Activated naive CD8-positive, alpha-beta T cell treated with anti-CD3 and anti-CD28 coated beads for 36 hours (primary cell): ENCODE measurements at places on chromosomes 6 and 20.
A peak's percentile ranks its signal among the peaks of the same experiment; 100 is the strongest.

DNA sequence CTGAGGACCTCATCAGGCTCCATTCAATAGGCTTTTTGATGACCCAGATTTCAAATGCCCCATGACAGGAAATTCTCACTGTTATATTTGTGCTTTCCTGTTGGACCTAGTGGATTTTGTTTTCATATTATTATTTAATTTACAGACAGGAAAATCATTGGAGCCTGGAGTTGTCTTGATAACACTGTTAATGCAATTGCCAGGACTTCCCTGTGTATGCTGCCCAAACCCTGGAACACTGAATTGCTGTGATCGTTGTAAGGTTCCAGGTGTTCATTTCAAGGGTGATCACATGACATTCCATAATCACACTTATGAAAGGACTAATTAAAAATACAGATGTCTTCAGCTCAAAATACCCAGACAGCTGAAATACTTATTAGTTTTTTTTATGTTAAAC is 783.2 kb downstream of the DHX35 start:
- no peaks in the 10 kb centered on the region for H3K27me3 ChIP-seq
- H3K36me3 ChIP-seq: no peaks in the 10 kb centered on the region
- H3K4me3 ChIP-seq: no peak overlapping the region
- H3K4me1 ChIP-seq: no peaks in the 10 kb centered on the region
- no peak for DNase-seq

DNA sequence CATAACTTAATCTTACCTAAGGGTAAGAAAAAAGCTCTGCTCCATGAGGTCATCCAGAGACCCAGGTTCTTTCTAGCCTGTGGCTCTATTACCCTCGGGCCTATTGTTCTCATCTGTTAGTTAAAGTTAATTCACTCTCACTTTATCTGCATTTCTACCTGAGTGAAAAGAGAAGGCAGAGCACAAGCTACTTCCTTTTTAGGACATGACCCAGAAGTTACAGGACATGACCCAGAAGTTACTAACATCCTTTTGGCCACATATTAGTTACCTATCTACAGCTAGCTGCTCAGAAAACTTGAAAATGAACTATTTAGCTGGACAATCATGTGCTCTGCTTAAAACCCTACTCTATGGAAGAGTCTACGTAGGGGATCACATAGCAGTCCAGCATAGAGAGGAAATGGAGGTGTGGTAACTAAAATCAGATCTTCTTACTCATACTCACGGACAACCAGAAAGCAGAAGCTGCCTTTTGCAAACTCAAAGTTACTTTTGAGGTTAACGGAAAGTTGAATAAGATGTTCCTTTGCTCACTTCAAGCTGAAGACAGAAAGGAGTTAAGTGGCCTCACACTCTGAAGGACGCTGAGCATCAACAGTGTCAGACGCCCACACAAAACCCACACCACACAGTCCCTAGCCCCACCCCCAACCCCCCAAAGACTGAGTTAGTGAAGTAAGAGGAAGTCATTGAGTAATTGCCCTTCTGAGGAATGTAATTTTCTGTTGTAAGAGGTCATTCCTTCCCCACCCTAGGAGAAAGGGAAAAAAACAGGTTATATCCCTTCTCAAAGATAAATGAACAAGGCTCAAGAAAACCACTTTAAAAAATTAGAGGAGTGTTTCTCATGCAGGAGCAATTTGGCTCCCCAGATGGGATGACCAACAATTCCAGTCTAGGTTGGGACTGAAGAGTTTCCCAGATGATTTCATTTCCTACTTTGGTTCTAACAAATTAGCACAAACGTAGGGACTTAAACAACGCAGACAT is 45.9 kb upstream of the TAB2 start:
- peak; percentile 63 for DNase-seq
- peaks cover 45% of the 10 kb centered on the region for H3K4me1 ChIP-seq
- peaks cover 13% of the 10 kb centered on the region for H3K36me3 ChIP-seq

DNA sequence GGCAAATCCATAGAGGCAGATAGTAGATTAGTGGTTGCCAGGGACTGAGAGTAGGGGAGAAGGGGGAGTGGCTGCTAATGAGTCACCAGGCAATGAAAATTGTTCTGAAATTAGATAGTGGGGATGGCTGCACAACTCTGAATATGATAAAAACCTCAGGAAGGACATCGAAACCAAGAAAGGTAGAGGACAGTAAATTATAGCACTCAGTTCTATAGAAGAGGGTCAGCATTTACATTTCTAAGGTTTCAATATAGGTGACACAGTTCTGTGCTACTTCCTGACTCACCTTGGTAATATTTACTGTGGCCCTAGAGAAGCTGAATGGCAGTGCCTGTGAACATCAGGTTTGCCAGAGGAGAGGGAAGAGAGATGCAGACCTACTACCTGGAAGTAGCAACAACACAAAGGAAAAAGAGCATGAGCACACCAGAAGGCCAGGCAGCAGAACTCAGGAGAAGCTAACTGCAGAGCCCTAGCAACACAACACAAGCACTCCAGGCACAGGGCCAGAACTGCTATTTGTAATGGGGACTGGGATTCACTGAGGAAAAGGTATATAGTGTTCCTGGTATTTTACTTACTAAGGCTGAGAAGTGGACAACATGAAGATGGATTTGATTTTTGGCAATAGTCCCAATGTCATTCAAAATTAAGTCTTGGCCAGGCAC is 75.9 kb downstream of the PLCG1 start:
- H3K4me3 ChIP-seq: no peak overlapping the region
- H3K27me3 ChIP-seq: no peaks in the 10 kb centered on the region
- H3K36me3 ChIP-seq: peaks cover 2% of the 10 kb centered on the region
- H3K27ac ChIP-seq: no peak overlapping the region
- H3K4me1 ChIP-seq: peaks cover 14% of the 10 kb centered on the region

GRCh38 chr6:99789767-99790166 is 183.1 kb downstream of the PRDM13 start:
- no peak overlapping the region for H3K27ac ChIP-seq
- H3K4me1 ChIP-seq: no peaks in the 10 kb centered on the region
- no peaks in the 10 kb centered on the region for H3K36me3 ChIP-seq
- no peak for DNase-seq
- no peak overlapping the region for H3K4me3 ChIP-seq

GRCh38 chr6:20292905-20293304 is 80.6 kb upstream of the MBOAT1 start:
- no peak overlapping the region for H3K27ac ChIP-seq
- no peaks in the 10 kb centered on the region for H3K36me3 ChIP-seq
- H3K4me1 ChIP-seq: peaks cover 20% of the 10 kb centered on the region
- no peaks in the 10 kb centered on the region for H3K27me3 ChIP-seq
- H3K4me3 ChIP-seq: no peak overlapping the region

GRCh38 chr6:20574355-20574754 is 40.1 kb downstream of the CDKAL1 start:
- DNase-seq: no peak
- no peaks in the 10 kb centered on the region for H3K27me3 ChIP-seq
- peaks cover 31% of the 10 kb centered on the region for H3K4me1 ChIP-seq
- H3K27ac ChIP-seq: no peak overlapping the region
- H3K4me3 ChIP-seq: no peak overlapping the region

- H3K36me3 ChIP-seq: no peaks in the 10 kb centered on the region
- no peaks in the 10 kb centered on the region for H3K4me1 ChIP-seq
- DNase-seq: no peak
Measured at GRCh38 chr6:153564803-153565202, 433.7 kb upstream of the RGS17 start.

- peaks cover 5% of the 10 kb centered on the region for H3K4me1 ChIP-seq
- H3K36me3 ChIP-seq: no peaks in the 10 kb centered on the region
- H3K27me3 ChIP-seq: peaks cover 12% of the 10 kb centered on the region
- DNase-seq: no peak
- H3K27ac ChIP-seq: no peak overlapping the region
Measured at GRCh38 chr6:140321891-140322290, 947.4 kb upstream of the CITED2 start.

GRCh38 chr6:132011582-132011981 is 60.4 kb upstream of the CCN2 start:
- no peaks in the 10 kb centered on the region for H3K4me1 ChIP-seq
- H3K36me3 ChIP-seq: no peaks in the 10 kb centered on the region
- no peaks in the 10 kb centered on the region for H3K27me3 ChIP-seq

- no peaks in the 10 kb centered on the region for H3K4me1 ChIP-seq
- no peak overlapping the region for H3K4me3 ChIP-seq
- H3K36me3 ChIP-seq: no peaks in the 10 kb centered on the region
- peaks cover 15% of the 10 kb centered on the region for H3K27me3 ChIP-seq
Measured at GRCh38 chr20:40522405-40522804, 166.6 kb downstream of the MAFB start.
